Activated naive CD8-positive, alpha-beta T cell treated with anti-CD3 and anti-CD28 coated beads, Interleukin-2, amount 10 ng/mL, durations not matched to agents 7 days and 5 days (primary cell): ENCODE measurements at places on chromosomes 5 and 9. TPM values are rescaled to one million over a fixed set of nuclear protein-coding genes. Genes with fewer than 3 reads are reported as not detected.
A peak's percentile ranks its signal among the peaks of the same experiment; 100 is the strongest.

- no peak overlapping the region for H3K27ac ChIP-seq
- no peaks in the 10 kb centered on the region for H3K27me3 ChIP-seq
- H3K36me3 ChIP-seq, result peaks cover 33% of the 10 kb centered on the region
These were observed 35.5 kb downstream of the DDX46 start for GRCh38 chr5:134794082-134794481.

The PHF24 gene
- total RNA-seq, result not detected

DNA sequence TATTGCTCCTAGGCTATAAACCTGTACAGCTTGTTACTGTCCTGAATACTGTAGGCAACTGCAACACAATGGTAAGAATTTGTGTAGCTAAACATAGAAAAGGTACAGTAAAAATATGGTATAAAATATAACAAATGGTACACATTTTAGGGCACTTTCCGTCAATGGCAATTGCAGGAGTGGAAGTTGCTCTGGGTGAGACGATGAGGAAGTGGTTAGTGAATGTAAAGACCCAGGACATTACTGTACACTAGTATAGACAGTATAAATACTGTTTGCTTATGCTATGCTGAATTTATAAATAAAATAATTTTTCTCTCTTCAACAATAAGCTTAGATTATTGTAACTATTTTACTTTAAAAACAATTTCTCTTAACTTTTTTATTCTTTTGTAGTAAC is 15.6 kb upstream of the ADRB2 start:
- H3K4me3 ChIP-seq, result no peak overlapping the region
- H3K4me1 ChIP-seq, result peaks cover 25% of the 10 kb centered on the region
- H3K27ac ChIP-seq, result no peak overlapping the region
- no peaks in the 10 kb centered on the region for H3K27me3 ChIP-seq
- H3K36me3 ChIP-seq, result peaks cover 2% of the 10 kb centered on the region
- no peak for DNase-seq

- no peak overlapping the region for H3K27ac ChIP-seq
- H3K4me3 ChIP-seq, result no peak overlapping the region
- peaks cover 66% of the 10 kb centered on the region for H3K27me3 ChIP-seq
- DNase-seq, result no peak
- H3K4me1 ChIP-seq, result peaks cover 16% of the 10 kb centered on the region
These were observed 7.3 kb downstream of the PITX1 start for GRCh38 chr5:135026645-135027265.

DNA sequence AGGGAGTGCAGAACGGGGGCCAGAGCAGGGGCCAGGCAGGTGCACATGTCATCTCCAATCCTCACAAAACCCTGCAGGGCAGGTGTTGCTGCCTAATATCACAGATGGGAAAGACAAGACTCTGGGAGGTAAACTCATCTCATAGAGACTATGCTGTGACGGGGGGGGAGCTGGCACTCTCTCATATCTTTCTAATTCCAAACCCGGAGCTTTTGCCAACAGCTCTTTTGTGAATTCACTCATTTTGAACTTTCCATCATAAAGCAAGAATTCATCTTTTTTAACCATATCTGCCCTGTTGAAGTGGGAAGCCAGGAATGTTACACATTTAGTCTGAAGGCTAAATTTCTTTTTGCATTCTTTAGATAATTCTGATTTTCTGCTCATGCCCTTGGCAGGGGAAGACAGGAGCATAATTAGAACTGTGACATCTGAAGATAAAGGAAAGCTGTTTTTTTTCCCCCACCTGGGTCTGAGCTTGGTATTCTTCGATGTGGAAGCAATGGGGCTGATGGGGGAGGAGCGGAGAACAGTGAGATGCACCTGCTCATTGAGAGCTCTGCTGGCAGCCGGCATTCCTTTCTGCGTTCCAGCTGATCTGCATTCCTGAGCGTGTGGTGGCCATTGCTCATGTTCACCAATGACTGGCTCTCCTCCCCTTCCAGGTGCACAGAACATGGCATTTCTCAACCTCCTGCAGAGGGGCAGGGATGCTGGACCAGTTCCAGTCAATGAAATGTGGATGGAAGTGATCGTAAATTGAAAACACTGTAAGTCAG is 159.2 kb downstream of the NSG2 start:
- no peak overlapping the region for H3K4me3 ChIP-seq
- H3K27ac ChIP-seq, result no peak overlapping the region
- no peaks in the 10 kb centered on the region for H3K4me1 ChIP-seq
- no peak for DNase-seq

The DIPK1B gene
- total RNA-seq, result not detected

GRCh38 chr5:163502521-163502920 is 2.9 kb upstream of the MAT2B start:
- peak overlapping the region; percentile 81 for H3K27ac ChIP-seq
- H3K36me3 ChIP-seq, result no peaks in the 10 kb centered on the region
- DNase-seq, result no peak
- peak overlapping the region; percentile 95 for H3K4me3 ChIP-seq
- no peaks in the 10 kb centered on the region for H3K27me3 ChIP-seq

- no peak for DNase-seq
- H3K36me3 ChIP-seq, result no peaks in the 10 kb centered on the region
- no peak overlapping the region for H3K4me3 ChIP-seq
- H3K27ac ChIP-seq, result no peak overlapping the region
- no peaks in the 10 kb centered on the region for H3K27me3 ChIP-seq
These were observed 77.6 kb downstream of the MAPKAP1 start for GRCh38 chr9:125629446-125629845.

The GDA gene
- not detected for total RNA-seq

- DNase-seq, result no peak
- H3K36me3 ChIP-seq, result no peaks in the 10 kb centered on the region
These were observed 3.3 kb upstream of the SLC2A8 start for GRCh38 chr9:127393645-127394044.

DNA sequence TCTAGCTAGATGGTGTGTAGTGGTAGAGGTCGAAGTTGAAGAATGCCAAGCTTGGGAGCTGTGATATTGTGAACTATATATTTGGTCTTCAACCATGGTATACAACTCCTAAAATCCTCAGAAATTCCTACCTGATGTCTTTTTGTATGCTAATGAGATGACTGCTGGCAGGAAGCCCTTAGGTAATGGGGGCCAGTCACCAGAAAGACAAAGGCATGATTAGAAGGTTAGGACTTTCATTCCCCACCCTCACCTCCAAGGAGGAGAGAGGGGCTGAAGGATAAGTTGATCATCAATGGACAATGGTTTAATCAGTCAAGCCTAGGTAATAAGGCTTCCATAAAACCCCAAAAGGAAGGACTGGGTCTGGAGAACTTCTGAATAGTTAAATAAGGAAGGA is 285.7 kb upstream of the POU5F2 start:
- peaks cover 32% of the 10 kb centered on the region for H3K36me3 ChIP-seq
- no peaks in the 10 kb centered on the region for H3K4me1 ChIP-seq
- H3K4me3 ChIP-seq, result no peak overlapping the region
- DNase-seq, result no peak
- H3K27ac ChIP-seq, result no peak overlapping the region
- H3K27me3 ChIP-seq, result no peaks in the 10 kb centered on the region

The EPB41L4A gene
- 0.11 TPM for total RNA-seq

The GARNL3 gene
- 3.4 TPM for total RNA-seq

The DNM1 gene
- 1.4 TPM for total RNA-seq

The FSTL4 gene
- total RNA-seq, result 0.26 TPM

The S100Z gene
- 1.9 TPM for total RNA-seq

The EIF4E1B gene
- not detected for total RNA-seq

- H3K4me3 ChIP-seq, result no peak overlapping the region
- H3K27me3 ChIP-seq, result no peaks in the 10 kb centered on the region
- no peaks in the 10 kb centered on the region for H3K36me3 ChIP-seq
- DNase-seq, result no peak
- H3K27ac ChIP-seq, result no peak overlapping the region
These were observed 96.9 kb downstream of the MED27 start for GRCh38 chr9:131982671-131983239.

GRCh38 chr5:168802337-168802736 is 223.2 kb upstream of the PANK3 start:
- H3K4me3 ChIP-seq, result no peak overlapping the region
- H3K4me1 ChIP-seq, result peaks cover 16% of the 10 kb centered on the region
- H3K36me3 ChIP-seq, result no peaks in the 10 kb centered on the region
- peaks cover 4% of the 10 kb centered on the region for H3K27me3 ChIP-seq

The GRXCR2 gene
- total RNA-seq, result not detected

DNA sequence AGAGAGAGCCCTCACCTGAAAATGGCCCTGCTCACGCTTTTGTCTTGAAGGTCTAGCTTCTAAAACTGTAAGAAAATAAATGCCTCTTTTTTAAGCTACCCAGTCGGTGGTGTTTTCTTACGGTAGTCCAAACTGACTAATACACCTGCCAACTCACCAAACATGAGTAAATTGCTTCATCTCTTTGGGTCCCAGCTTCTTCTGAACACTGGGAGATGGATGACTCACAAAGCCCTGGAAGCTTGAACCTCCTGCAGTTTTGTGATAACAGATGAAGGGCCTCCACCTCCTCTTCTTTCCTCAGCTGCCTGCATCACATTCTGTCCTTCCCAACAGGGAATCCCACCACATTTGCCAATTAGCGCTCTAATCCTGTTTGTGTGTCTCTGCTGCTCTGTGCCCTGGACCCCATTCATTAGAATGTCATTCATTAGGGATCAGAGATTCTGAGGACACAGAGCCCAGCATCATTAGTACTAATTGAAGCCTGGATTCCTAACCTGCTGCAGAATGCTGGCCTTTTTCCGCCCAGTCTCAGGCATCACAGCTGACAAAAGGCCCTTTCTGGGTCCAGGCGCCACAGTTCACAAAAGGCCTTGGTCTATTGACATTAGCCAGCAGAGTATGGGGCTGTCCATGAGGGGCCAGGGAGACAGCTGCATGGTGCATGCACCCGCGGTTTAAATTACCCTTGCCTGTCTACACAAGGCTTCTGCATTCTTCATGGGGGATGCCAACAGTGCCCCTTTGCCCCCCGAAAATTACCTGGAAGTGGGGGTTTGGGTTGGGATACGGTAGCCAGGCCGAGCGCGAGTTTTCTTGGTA is 349.3 kb downstream of the SEMA5A start:
- no peaks in the 10 kb centered on the region for H3K4me1 ChIP-seq
- H3K27ac ChIP-seq, result no peak overlapping the region
- H3K4me3 ChIP-seq, result no peak overlapping the region

DNA sequence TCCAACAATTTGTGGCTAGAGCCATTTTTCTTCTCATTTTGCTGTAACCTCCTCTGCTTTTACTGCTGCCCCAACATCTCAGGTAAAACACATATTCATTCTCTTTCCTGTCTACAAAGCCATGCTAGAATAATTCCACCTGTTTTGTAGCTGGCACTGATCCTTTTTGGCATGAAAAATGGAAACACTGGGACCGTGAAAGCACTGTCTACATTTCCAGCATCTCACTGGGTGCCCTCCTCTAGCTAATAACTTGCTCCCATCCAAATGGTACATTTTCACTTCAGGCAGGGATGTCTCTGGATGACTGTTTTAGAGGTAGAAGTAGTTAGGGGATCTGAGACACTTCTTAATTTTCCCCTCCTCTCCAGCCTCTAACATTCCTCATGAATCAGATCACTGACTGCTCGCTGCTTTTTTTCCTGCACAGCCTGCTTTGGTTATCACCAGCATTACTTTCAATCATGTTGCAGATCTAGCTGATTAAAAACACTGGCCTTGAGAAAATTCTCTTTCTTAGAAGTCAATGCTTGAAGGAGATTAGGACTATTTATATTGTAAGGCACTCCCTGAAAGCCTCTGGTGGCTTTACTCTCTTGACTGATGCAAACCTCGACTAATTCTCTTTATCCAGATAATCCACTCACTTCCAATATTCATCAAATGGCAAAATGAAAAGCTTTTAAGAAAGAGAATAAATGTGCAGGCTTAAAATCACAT is 1312.6 kb upstream of the DMAC1 start:
- no peaks in the 10 kb centered on the region for H3K36me3 ChIP-seq
- no peak overlapping the region for H3K4me3 ChIP-seq
- H3K27ac ChIP-seq, result no peak overlapping the region
- no peaks in the 10 kb centered on the region for H3K27me3 ChIP-seq
- DNase-seq, result no peak

GRCh38 chr5:181222630-181223057 is 437 bp upstream of the TRIM41 start:
- peak overlapping the region; percentile 99 for H3K27ac ChIP-seq
- peaks cover 57% of the 10 kb centered on the region for H3K4me1 ChIP-seq
- DNase-seq, result no peak
- H3K27me3 ChIP-seq, result peaks cover 3% of the 10 kb centered on the region
- H3K4me3 ChIP-seq, result peak overlapping the region; percentile 87

GRCh38 chr9:108759399-108759798 is 96.4 kb downstream of the ACTL7B start:
- no peaks in the 10 kb centered on the region for H3K27me3 ChIP-seq
- H3K4me3 ChIP-seq, result no peak overlapping the region
- H3K36me3 ChIP-seq, result no peaks in the 10 kb centered on the region
- no peak overlapping the region for H3K27ac ChIP-seq
- DNase-seq, result no peak

DNA sequence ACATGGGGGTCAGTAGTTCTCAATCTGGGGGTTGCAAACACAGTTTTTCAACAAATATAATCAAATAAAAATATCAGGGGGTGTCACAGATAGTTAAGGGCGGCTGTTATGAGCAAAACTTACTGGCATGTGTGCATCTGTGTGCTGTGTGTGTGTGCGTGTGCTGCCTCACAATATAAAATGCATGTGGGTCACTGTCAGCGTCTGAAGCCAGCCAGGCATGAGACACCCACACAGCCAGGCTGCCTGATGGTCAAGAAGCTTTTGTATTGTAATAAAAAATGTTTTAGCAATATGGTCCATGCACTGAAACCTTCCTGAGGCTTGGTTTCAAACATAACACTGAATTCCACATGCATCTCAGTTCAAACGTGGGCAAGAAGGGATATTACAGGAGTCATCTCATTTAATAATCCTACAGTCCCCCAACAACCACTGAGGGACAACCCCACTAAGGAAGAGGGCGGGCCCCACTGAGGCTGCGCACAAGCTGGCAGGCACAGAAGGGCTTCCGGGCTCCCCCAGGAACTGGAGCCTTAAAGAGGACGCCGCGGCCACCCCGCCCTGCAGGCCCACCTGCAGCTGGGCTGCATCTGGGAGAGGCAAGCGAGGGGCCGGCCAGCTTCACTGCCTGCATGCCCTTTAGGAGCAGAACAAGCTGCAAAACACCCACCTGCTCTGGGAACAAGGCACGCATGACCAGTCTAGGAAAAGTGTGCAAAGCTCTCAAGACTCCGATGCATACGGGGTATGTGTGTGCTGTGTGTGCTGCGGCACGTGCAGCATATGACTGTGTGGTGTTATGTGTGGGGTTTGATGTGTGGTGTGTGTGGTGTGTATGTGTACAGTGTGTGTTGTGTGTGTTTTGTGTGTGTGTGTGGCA is 14.1 kb downstream of the SEMA4D start:
- peaks cover 82% of the 10 kb centered on the region for H3K4me1 ChIP-seq
- DNase-seq, result peak; percentile 77
- peak overlapping the region; percentile 86 for H3K4me3 ChIP-seq

DNA sequence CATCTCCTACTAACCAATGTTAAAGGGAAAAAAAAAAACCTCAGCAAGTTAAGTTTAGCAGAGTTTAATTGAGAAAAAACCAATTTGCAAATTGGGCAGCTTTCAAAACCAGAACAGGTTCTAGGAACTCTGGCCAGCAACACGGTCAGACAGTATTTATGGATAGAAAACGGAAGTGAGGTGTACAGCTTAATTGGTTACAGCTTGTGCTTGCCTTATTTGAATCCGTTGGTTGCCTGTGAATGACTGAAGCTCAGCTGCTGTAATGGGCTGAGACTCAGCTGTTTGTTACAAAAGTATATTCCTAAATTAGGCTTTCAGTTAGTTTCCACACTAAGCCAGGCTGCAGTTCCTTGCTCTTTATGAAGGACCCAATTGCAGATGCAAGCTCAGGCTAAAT is 217.0 kb downstream of the SREK1 start:
- H3K36me3 ChIP-seq, result no peaks in the 10 kb centered on the region
- H3K27ac ChIP-seq, result no peak overlapping the region
- no peak overlapping the region for H3K4me3 ChIP-seq
- H3K4me1 ChIP-seq, result peaks cover 1% of the 10 kb centered on the region
- peaks cover 24% of the 10 kb centered on the region for H3K27me3 ChIP-seq
- no peak for DNase-seq
